ENCODE measurements at places on chromosomes 3 and 15.

DNA sequence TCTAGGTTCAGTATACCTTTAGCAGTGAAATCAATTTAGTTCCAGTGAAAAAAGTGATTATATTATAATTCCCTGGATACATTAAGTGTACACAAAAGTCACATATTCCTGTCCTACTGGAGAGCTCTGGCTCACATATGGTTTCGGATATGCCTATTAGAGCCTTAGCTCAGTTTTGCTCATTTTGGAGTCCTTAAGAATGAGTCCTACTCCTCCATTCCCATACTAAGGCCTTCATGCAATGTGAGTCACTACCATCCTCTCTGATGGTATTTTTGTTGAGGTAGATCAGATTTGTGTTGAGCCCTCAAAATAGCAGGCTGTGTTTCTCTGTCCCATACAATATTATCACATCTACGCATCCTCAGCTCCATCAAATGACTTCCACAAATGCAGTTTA, 294.2 kb upstream of the COL8A1 start:
- DNase-seq: no peak

DNA sequence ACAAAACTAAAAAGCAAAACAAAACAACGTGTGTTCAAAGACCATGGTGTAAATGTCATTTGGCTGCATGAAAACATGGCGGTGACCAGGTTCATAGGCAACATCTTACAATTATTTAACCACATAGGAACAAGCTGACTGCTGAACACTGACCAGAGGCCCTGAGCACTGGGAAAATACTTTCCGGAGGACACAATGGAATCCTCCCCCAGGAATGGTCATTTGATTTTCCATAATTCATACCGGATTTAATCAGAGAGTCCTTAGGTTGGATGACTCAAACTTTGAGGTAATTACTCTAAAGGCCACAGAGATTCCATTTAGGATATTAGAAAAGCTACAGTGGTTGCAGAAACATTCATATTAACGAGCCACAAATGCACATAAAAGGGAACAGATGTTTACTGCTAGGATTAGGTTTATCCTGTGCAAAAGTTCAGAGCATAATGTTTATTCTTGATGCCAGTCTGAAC, 254.7 kb downstream of the NR1D2 start:
- DNase-seq: peak; percentile 26

- no peak for DNase-seq
These were observed 21.6 kb downstream of the SPTBN5 start for GRCh38 chr15:41872166-41872747.

- no peak for DNase-seq
These were observed 27.1 kb upstream of the MAP3K13 start for GRCh38 chr3:185335799-185336198.

- DNase-seq: no peak
These were observed 1.3 kb downstream of the RBPMS2 start for GRCh38 chr15:64774037-64774628.

GRCh38 chr3:14166877-14167603, 11.4 kb downstream of the XPC start:
- no peak for DNase-seq

DNA sequence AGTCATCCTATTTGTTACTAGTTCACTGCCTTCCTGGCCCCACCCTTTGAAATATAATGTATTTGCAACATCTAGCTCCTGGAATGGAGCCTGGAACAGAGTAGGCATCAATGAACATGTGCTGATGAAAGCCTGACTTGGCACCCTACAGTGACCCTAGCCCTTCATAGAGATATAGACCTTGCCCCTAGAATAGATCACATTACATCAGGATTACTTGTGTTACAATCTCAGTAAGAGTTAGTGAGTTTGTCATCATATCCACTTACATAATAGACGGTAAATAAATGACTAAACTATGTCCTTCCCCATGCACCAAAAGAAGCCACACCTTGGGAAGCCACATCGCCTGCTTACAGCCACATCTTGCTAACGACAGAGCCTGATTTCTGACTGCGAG, 110.5 kb upstream of the WNT5A start:
- no peak for DNase-seq

GRCh38 chr3:118884748-118885206, 149.9 kb downstream of the IGSF11 start:
- DNase-seq: peak; percentile 74

- DNase-seq: no peak
These were observed 92.4 kb downstream of the CSNK1G1 start for GRCh38 chr15:64263567-64263966.

- DNase-seq: no peak
These were observed 27.8 kb upstream of the RPL32 start for GRCh38 chr3:12869035-12869621.

GRCh38 chr15:41996921-41997592, 23.8 kb downstream of the PLA2G4E start:
- DNase-seq: no peak

GRCh38 chr15:78061963-78062427, 15.5 kb downstream of the TBC1D2B start:
- peak; percentile 73 for DNase-seq

DNA sequence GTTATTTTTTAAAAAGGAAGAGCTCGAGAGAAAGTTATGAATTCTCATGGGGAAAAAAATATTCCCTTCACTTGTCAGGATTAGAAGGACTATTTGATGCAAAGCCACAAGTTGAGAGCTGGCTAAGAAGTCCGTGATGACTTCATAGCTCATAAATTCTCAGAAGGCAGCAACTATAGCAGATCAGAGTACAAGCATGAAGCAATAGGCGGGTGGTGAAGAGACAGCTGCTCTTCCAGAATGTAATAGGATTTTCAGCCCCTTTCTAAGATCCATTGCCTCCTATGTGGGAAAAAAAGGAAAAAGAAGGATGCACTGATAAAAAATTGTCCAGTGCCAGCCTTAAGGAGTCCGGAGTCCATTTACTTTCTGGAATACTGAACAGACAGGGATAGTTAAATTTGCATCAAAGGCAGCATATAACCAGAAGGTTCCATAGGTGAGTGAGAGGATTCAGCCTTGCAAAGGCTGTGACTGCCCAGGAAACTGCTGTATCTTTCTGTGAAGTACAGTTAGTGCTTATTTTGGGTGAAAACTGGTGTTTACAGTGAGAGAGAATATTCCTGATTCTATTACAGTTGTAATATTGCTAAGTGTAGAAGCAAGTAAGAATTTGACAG, 929.5 kb upstream of the ALCAM start:
- no peak for DNase-seq

- DNase-seq: no peak
These were observed 101.9 kb upstream of the LMCD1 start for GRCh38 chr3:8399686-8400085.

DNA sequence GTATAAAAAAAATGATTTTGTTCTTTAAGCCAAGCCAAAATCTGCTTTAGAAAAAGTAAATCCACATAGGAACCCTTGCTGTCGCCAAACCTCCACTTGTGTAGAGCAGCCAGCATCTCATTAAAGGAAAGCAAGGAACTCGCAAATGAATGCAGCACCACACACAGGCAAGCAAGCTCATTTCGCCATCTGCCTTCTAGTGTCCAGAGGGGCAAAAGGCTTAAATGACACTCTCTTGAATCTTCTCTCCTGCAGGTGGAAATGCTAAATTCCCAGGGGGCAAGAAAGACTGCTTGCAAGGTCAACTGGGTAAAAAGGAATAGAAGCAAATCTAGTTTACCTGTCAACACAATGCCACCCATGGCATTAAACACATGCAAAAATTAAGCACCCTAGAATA, 2.4 kb downstream of the MB21D2 start:
- DNase-seq: peak; percentile 98

GRCh38 chr3:133892541-133893231, 3.0 kb downstream of the RAB6B start:
- DNase-seq: no peak

DNA sequence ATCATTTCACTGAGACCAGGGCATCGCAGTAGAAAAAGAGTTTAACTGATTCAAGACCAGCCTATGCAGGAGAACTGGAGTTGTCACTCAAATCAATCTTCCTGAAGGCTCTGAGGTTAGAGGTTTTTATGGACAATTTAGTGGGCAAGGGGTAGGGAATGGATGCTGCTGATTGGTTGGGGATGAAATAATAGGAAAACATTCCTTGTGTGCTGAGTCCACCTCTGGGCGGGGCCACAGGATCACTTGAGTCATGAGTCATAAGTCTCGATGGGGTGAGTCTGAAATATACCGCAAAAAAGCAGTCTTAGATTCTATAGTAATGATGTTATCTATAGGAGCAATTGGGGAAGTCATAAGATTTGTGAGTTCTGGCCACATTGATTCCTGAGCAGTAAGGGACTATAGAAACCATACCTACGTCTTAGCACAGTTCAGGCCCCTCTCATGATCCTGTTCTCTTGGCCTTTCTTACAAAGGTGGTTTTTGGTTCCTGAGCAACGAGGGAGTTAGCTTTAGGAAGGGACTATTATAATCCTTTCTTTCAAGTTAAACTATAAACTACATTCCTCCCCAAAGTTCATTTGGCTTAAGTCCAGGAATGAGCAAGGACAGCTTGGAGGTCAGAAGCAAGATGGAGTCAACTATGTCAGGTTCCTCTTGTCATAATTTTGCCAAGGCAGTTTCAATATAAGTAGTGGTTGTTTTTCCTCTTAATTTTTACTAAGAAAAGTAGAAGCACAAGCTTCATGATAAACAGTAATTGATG, 2.7 kb upstream of the OPA1 start:
- no peak for DNase-seq

DNA sequence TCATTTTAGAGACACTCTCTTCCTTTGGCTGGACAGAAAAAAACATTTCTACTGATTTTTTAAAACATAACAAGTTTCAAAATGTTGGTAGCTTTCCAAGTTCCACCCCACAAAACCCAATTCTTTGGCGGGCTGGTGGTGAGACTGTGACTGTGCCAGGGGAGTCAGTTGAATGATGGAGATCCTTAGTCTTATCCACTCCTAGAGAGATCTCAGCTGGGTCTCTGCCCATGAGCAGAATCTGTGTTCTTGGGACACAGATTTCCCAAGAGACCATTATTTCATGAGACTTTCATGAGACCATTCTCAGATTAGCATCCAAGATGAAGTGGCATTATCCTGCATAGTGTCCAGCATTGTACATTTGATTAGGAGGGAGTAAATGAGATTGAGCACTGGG, 135.1 kb upstream of the NPHP3 start:
- DNase-seq: no peak

GRCh38 chr3:28544831-28545230, 196.2 kb upstream of the AZI2 start:
- no peak for DNase-seq

GRCh38 chr3:37492977-37493471, 318.6 kb upstream of the LRRFIP2 start:
- DNase-seq: no peak

DNA sequence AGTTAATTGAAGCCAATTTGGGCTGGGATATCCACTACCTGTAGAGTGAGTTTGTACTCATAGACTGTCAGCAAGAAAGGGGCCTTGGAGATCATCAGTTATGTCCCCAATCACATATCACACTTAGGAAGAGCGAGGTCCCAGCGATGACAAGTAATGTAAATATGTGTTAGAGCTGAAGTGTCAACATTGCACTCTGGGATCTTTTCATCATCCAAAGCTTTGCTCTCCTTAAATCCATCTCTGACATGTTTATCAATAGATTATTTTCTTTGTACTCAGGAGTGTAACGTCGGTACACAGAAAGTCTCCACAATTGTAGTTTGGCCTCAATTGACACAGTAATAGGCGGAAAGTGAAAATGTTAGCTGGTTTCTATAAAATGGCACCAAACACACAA, 113.7 kb upstream of the TPRG1 start:
- DNase-seq: no peak

DNA sequence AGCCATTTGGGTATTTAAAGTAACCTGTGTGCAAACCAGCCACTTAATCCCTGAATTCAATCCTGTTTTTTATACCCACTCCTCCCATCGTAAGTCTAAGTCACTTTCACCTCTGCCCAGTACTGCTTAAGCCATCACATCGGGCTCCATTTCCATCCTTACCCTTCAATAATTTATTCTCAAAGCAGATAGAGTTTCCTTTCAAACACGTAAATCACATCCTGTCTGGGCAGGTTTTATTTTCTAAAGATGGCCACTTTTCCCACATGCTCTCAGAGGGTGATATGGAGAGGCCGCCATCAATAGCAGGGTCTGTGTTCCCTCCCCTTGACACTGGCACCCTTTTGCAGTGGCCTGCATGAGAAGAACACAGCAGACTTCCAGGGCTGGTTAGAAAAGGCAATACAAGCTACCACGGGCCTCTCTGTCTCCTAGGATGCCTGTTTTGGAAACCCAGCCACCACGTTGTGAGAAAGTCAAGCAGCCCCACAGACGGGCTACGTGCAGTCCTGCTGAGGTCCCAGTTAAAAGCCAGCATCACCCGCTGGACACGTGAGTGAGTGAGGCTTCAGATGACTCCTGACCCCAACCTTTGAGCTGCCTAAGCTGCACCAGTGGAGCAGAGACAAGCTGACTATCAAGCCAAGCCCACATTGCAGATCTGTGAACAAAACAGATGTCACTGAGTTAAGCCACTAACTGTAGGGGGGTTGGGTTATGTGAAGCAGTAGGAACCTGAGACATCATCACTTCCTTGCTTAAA, 241.8 kb upstream of the SLCO3A1 start:
- DNase-seq: peak; percentile 75

DNA sequence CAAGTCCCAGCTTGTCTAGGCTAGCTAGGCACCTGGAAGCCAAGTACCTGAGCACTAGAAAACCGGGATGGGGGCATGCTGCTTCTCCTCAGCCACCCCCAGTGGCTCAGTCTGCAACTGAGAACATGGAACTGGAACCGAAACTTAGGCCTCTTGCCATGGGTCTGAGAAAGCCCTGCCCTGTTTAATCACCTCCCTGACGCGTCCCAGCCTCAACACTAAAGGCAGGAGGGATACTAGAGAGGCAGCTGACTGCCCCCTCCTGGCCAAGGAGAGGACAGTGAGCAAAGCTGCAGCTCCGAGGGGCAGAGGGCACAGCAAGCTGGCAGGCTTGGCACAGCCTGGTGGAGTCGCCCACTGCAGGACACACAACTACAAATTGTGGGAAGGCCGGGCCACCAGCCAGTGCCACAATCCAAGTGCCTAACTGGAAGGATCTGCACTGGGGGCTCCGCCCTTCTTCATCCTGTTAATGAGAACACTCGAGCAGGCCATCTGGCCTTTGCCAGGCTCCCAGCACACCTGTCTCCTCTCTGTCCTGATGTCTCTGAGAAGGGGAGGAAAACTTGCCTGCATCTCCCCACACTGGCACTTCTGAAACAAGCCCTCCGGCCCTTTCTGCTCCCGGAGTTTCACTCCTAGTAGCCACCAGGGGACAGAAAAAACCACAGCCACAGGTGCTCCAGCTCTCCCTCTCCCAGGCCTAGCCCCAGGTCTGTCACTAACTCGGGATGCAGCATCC, 53.7 kb downstream of the BDH1 start:
- DNase-seq: peak; percentile 100

GRCh38 chr3:169146866-169147237, 516.7 kb downstream of the MECOM start:
- no peak for DNase-seq

GRCh38 chr3:54647721-54648120, 280.1 kb downstream of the LRTM1 start:
- no peak for DNase-seq

DNA sequence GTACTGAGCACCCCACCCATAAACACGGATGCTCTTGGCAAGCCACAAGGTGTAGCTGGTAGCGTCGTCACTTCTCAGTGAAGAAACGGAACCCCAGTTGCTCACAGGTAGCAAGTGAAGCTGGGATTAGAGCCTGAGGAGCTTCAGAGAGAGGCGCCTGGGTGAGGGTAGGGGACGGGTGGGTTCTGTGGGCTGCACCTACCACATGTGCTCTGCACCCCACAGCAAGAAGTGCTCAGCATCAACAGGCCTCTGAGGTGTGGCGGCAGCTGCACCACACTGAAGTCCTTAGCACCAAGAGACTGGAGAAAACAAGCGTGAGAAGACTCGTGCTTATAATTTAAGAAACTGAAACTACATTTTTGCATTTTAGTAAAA, 9.8 kb downstream of the MAP6D1 start:
- DNase-seq: no peak

- no peak for DNase-seq
These were observed 2.9 kb downstream of the PHC3 start for GRCh38 chr3:170178651-170179050.
